ENCODE measurements at places on chromosomes 4 and X.
A peak's percentile ranks its signal among the peaks of the same experiment; 100 is the strongest.

DNA sequence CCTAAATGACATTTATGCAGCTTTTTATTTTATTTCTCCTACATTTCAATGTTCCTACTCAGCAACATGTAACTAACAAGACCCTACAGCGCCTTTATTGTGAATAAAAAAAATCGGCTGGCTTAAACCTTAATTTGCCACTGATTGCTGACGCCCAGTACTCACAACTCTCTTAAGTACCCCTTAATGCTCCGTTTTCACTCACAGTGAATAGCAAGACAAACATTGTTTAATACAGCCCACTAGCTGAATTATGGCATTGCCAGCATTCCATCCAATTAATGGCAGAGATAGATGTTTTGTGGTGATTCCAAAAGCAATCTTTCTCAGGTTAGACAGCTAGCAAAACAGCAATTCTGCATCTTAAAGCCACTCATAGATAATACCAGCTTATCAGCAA lies 61.1 kb downstream of the PPARGC1A start:
- DNase-seq = no peak

DNA sequence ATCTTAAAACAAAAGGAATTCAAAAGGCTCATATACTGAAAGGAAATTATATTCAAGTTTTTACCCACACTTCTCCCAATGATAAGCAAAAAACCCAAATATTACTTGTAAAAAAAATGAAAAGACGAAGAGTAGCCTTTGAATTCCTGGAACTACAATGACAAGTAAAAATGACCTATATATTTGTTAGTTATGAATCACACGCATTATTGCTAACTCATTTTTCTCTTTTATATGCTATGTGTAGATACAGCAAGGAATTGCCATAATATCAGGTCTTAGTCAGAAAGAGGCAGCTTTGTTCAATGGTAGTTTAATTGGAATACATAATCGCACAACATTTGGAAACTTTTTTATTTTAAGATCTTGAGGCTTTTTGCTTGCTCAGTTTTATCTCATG lies 22.7 kb upstream of the ASB5 start:
- no peak for DNase-seq

GRCh38 chr4:152342293-152342692 lies 193.6 kb downstream of the FBXW7 start:
- DNase-seq = no peak

GRCh38 chr4:147833254-147833653 lies 101.4 kb downstream of the ARHGAP10 start:
- DNase-seq = no peak

DNA sequence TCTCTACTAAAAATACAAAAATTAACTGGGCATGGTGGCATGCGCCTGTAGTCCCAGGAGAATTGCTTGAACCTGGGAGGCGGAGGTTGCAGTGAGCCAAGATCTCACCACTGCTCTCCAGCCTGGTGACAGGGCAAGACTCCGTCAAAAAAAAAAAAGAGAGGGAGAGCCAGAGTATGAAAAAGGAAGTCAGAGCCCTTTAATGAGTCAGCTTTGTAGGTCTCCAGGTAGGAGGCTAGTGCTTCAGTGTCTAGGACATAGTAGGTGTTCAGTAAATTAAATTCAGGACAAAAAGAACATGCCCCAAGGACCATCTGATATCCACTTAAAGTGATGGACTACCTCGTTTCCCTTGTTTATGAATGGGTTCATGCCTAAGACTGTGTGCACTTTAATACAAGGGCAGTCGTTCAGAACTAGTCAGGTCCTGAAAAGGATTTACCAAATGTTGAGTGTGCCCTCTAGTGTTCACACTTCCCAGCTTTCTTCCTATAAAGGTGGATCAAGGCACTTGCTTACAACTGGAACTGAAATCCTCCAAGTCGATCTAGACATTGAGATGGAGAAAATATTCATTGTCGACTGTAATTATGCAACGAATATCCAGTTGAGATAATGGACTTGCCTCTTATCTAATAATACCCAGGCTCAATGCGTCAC lies 29.0 kb downstream of the F9 start:
- DNase-seq = no peak

- no peak for DNase-seq
Observed at GRCh38 chr4:85402371-85402770, 72.6 kb upstream of the ARHGAP24 start.

- no peak for DNase-seq
Observed at GRCh38 chr4:41880022-41880837, 55.0 kb upstream of the TMEM33 start.

GRCh38 chrX:17459008-17459611 lies 84.1 kb downstream of the NHS start:
- DNase-seq = no peak

DNA sequence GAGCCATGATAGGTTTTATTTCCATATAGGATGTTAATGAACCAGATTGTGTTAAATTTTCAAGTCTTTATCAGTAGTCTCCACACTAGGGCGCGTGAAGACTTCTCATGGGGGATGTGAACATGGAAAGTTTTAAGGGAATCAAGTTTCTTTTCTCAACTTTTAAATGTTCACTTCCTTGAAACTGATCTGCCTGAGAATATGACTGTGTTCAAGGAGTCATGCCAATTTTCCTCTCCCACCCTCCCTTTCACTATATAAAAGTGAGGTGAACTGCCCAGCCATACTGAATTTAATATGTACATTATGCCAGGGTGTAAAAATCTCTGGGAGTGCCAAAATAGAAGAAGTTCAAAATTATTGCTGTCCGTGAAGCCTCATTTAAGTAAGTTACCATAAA lies 30.4 kb upstream of the HPGDS start:
- DNase-seq = no peak

GRCh38 chr4:150769248-150769647 lies 187.3 kb downstream of the MAB21L2 start:
- no peak for DNase-seq

DNA sequence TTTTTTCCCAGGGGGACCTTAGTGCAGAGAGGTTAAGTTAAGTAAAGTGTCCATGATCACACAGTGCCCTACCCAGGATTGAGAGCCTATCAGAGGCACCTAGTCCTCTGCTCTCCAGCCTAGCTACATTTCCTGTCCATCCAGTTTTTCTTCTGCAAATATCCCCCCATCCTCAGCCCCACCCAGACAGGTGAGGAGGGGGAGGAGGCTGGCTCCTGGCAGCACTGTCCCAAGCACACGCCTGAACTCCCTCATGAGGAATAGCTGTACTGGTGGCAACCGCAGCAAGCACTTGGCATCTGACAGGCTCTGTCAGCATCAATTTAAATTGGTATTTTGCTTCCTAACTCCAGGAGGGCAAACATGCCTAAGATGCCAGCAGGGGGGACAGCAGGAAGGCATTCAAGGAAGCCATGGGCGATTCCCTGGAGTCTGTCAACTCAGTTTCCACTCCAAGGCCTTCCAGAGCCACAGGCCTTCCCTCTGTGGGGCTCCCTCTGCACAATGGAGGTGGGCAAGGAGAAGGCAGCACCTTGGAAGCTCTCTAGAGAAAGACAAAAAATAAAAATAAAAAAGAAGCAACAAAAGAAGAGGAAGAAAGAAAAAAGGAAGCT lies 6.4 kb upstream of the FRMPD3 start:
- no peak for DNase-seq

- no peak for DNase-seq
Observed at GRCh38 chr4:187016101-187016500, 292.4 kb upstream of the FAT1 start.

DNA sequence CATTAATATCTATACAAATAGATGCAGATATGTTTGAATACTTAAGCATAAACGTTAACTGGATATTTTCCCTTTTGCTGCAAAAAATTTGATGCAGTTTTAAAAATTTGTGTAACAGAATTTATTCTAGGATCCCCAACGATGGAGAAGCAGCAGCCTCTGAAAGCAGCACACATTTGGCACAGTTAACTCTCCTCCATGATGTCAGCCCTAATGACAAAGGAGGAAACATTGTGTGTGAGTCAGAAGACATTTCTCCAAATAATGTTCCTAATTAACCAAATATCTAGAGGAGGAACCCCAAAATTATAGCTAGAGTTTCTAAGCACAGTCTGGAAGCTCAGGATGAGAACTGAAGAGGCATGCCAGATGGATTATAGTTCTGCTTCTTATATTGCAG lies 281.9 kb upstream of the MAD2L1 start:
- DNase-seq = no peak

GRCh38 chrX:122248681-122249080 lies 935.4 kb upstream of the GRIA3 start:
- no peak for DNase-seq

DNA sequence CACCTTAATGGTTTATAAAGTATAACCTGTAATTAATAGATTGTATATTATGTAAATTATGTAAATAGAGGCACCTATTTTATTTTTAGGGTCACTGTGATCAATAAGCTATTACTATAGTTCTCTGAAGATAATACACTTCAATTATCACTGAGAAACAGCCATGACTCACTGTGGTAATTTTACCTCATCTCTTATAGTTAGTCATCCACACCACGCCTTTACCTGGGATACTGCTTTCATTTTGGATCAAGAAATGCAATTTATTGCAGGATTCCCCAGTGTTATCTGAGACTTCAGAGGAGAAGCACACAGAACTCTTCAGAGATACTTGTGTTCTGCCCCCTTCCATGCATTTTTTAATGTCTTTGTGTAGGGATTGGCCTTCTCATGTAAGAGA lies 348.1 kb upstream of the ATOH1 start:
- no peak for DNase-seq

DNA sequence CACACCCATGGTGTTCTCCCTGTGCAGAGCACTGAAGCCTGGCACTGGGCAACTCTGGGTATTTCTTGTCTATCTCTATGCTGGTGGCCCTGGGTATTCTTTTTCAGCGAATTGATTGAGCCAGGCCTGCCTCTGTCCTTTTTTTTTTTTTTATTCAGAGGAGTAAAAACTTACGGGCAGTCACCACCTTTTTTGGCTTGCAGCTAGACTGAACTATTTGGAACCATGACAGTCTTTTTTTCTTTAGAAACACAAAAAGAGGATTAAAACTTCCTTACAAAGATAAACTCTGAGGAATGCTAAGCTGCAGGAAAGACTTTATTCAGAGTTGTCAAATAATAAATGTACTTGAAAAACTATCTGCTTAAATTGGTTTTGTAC lies 119.2 kb upstream of the STIM2 start:
- no peak for DNase-seq

GRCh38 chr4:113555868-113556267 lies 205.7 kb downstream of the CAMK2D start:
- DNase-seq = no peak

- no peak for DNase-seq
Observed at GRCh38 chr4:165621983-165622382, 243.2 kb downstream of the CPE start.

GRCh38 chrX:12060489-12061260 lies 77.6 kb upstream of the FRMPD4 start:
- no peak for DNase-seq

- DNase-seq = no peak
Observed at GRCh38 chr4:126267689-126268088, 952.9 kb downstream of the FAT4 start.

DNA sequence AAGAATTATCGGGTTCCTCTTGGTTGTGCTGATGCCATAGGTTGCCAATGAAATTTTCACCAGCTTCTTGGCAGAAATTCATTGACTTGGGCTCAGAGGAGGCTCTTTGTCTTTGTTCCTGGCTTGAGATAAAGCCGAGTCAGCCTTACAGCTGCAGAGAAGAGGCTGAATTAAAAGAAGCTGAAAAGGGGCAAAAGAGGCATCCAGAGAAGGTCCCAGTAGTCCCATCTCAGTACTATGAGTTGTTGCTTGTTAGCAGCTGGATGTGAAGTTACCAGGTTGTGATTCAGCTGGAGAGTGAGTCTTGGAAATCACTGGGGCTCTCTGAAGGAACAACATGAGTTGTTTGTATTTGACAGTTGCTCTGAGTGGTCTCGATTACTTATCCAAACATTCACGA lies 59.7 kb downstream of the SMAD1 start:
- no peak for DNase-seq

GRCh38 chrX:153947009-153947769 lies 2.7 kb upstream of the RENBP start:
- DNase-seq = peak; percentile 70

- no peak for DNase-seq
Observed at GRCh38 chr4:73528171-73528570, 46.6 kb downstream of the AFM start.

DNA sequence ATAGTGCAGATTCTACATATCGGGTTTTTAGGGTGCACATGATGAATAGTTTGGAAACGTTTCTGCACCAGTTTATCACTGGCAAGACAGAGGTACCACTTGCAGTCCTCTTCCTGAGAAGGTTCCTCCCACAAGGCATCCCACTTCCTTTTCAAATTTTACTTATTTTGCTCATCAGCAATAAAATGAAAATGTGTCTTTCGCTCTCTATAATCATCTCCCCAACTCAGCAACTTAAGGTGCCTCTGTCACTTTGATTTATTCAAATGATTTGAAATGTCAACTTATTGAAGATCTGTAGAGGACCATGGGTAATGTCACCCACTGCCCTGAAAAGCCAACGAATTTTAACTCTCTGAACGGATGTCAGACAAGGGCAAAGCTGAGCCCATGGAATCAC lies 53.2 kb downstream of the VGLL1 start:
- no peak for DNase-seq

DNA sequence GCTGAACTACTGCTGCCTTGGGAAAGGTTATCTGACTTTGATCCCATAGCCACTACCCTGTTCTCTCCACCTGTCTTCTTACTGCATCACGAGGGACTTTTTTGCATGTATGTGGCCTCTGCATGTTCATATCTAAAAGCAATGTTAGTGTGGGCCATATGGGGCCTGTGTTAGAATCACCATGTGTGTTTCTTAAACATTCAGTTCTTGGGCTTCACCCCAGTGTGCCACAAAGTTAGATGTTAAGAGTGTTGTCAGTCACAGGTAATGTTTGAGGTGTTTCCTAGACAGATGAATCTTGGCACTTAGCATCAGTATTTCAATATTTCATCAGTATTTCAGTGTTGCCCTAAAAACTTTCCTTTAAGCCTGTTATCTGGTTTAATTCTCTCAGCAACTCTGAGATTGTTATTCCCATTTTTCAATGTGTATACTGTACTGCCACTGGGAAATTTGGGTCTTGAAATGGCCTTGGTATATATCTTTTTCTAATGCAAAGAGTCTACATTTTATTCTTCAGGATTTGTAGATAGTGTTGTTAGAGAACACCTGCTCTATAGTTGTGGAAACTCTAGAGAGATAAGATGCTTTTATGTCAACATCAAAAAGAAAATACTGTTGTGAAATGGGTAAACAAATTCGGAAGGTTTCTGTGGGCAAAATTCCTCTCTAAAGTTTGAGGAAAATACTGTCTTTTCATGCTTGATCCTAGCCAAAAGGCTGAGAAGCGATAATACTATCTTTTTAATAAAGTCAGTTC lies 259.7 kb downstream of the BMPR1B start:
- no peak for DNase-seq

- no peak for DNase-seq
Observed at GRCh38 chr4:170497112-170497511, 407.4 kb upstream of the AADAT start.

- DNase-seq = no peak
Observed at GRCh38 chr4:117357866-117358265, 272.5 kb upstream of the TRAM1L1 start.

- no peak for DNase-seq
Observed at GRCh38 chrX:150504397-150505182, 63.8 kb upstream of the MTM1 start.

All from activated T-cell treated with anti-CD3 and anti-CD28 coated beads for 24 hours (primary cell).